ENCODE measurements at places on chromosomes 13 and 19. TPM values are rescaled to one million over a fixed set of nuclear protein-coding genes. Genes with fewer than 3 reads are reported as not detected.

DNA sequence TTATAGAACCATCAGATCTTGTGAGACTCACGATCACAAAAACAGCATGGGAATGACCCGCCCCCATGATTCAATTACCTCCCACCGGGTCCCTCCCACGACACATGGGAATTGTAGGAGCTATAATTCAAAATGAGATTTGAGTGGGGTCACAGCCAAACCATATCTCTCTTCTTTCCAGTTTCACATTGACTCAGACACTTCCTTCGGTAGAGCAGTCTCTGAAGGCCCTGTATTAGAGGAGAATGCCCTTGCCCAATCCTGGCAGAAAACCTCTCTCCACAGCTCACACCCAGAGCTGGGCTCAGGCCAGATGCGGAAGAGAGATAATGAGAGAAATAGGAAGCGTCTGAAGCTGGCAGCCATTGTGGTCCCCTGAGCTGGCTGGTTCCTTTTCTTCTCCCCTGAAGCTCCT is 72.4 kb upstream of the CLDN10 start:
- no peak overlapping the region for H3K27ac ChIP-seq
- no peaks in the 10 kb centered on the region for H3K27me3 ChIP-seq
- no peaks in the 10 kb centered on the region for H3K36me3 ChIP-seq
- no peak overlapping the region for H3K4me3 ChIP-seq
- no peaks in the 10 kb centered on the region for H3K4me1 ChIP-seq
- DNase-seq: no peak

- no peaks in the 10 kb centered on the region for H3K36me3 ChIP-seq
- H3K4me3 ChIP-seq: no peak overlapping the region
- no peak overlapping the region for H3K27ac ChIP-seq
- no peak for DNase-seq
- H3K27me3 ChIP-seq: no peaks in the 10 kb centered on the region
Measured at GRCh38 chr13:88752041-88752440, 1080.9 kb downstream of the SLITRK5 start.

DNA sequence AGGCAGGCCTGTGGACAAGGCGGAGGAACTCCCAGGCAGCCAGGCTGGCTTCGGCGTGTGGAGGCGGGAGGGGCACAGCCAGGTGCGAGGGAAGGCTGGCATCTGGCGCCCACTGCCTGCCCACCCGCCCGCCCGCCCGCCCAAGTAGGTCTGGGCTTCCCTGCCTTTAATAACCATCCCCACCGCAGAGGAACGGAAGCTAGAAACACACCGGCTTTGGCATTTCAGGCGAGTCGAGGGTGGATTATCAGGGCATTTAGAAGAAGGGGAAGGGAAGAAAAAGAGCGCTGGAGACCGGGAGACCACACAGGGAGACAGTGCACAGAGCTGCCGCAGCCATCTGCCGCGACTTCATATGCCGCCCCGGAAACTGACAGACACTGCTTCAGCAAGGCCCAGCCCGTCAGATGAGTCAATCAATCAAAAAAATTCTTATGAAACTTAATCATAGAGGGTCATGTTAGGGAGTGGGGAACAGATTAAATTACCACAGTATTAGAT is 199.7 kb downstream of the TSHZ3 start:
- H3K27ac ChIP-seq: no peak overlapping the region
- no peaks in the 10 kb centered on the region for H3K4me1 ChIP-seq
- no peaks in the 10 kb centered on the region for H3K27me3 ChIP-seq
- DNase-seq: no peak
- no peaks in the 10 kb centered on the region for H3K36me3 ChIP-seq

DNA sequence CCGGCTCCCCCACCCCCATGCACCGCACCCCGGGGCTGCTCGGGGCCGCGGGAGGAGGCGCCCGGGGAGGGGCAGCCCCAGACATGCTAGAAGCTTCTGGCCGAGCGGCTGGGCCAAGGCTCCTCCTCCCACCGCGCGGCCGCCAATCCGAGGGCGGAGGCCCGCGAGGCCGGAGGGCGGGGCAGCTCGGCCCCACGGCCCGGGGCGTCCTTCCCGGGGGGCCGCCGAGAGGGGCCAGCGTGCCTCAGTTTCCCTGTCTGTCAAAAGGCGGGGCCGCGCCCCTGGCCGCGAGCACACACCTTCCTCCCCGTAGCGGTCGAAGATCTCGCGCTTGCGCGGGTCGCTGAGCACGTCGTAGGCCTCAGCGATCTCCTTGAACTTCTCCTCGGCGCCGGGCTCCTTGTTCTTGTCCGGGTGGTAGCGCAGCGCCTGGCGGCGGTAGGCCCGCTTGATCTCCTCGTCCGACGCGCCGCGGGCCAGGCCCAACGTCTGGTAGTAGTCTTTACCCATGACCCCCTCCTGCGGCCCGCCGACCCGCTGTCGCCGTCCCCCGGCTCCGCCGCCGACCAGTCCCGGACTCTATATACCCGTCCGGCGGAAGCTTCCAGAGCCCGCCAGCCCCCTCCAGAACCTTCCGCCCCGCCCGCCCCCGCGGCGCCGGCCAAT is at the start of gene DNAJB1:
Gene DNAJB1 (minus strand): TSS at position 558 of the 666 bp plus-strand sequence. CDS start 48 bp downstream, at position 510.
- H3K27me3 ChIP-seq: no peaks in the 10 kb centered on the region
- H3K27ac ChIP-seq: peak within 1 kb of the TSS; percentile 100
- no peaks in the 10 kb centered on the region for H3K4me1 ChIP-seq
- H3K4me3 ChIP-seq: peak within 1 kb of the TSS; percentile 96

GRCh38 chr13:30618186-30618929 is 638 bp downstream of the USPL1 start:
- H3K27ac ChIP-seq: peak overlapping the region; percentile 100
- peak overlapping the region; percentile 69 for H3K4me3 ChIP-seq
- no peaks in the 10 kb centered on the region for H3K36me3 ChIP-seq
- H3K27me3 ChIP-seq: no peaks in the 10 kb centered on the region
- peaks cover 26% of the 10 kb centered on the region for H3K4me1 ChIP-seq

DNA sequence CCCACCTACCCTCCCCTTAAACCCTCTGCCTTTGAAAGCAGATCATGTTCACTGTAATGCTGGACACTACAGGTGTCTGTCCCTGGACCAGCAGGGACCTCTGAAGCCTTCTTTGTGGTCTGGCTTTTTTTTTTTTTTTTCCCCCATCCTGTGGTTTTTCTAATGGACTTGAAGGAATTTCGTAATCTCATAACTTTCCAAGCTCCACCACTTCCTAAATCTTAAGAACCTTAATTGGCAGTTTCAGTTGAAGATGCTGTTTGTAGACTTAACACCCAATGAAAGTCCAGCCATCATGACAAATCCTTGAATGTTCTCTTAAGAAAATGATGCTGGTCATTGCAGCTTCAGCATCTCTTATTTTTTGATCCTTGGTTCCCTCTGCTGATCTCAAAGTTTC is 45.0 kb upstream of the LRCH1 start:
- H3K4me3 ChIP-seq: no peak overlapping the region
- no peaks in the 10 kb centered on the region for H3K27me3 ChIP-seq
- no peaks in the 10 kb centered on the region for H3K36me3 ChIP-seq
- H3K4me1 ChIP-seq: no peaks in the 10 kb centered on the region

B3GNT3 gene
- not detected for total RNA-seq
